Frontal cortex (tissue), 4 donors: ENCODE measurements at places on chromosomes 16 and 17. TPM values are rescaled to one million over a fixed set of nuclear protein-coding genes. Genes with fewer than 3 reads are reported as not detected.

The TUBB3 gene
- 3,334 TPM for total RNA-seq

The CETP gene
- total RNA-seq: 0.82 TPM

The ZNF385C gene
- total RNA-seq: 0.41 TPM

The SMPD3 gene
- total RNA-seq: 64.8 TPM

- DNase-seq: no peak
These were observed 284.6 kb downstream of the C16orf95 start for GRCh38 chr16:87032554-87032953.
